ENCODE measurements at places on chromosomes 3 and 15. TPM values are rescaled to one million over a fixed set of nuclear protein-coding genes. Genes with fewer than 3 reads are reported as not detected.

DNA sequence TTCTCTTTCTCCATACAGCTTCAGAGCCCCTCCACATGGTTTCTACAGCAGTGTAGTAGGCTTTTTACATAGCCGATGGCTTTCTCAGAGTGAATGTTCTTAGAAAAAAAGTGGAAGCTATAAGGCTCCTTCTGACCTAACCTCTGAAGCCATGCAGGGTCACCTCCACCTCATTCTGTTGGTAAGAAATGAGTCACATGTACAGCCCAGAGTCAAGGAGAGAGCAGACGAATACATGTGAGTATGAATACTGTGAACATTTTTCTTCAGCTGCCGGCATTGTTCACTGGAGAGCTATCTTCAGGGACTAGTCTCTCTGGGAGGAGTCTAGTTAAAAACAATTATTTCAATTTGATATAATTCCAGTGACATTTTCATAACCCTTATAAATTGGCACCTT, 68.2 kb upstream of the THRB start:
- H3K4me3 ChIP-seq: no peak overlapping the region
- no peaks in the 10 kb centered on the region for H3K27me3 ChIP-seq
- DNase-seq: no peak
- H3K4me1 ChIP-seq: no peaks in the 10 kb centered on the region
- H3K27ac ChIP-seq: no peak overlapping the region

Gene ZNF80
- 0.59 TPM for total RNA-seq

Gene C3orf22
- not detected for total RNA-seq

GRCh38 chr15:100544946-100545345, 16.2 kb upstream of the CERS3 start:
- DNase-seq: no peak
- H3K27ac ChIP-seq: no peak overlapping the region
- H3K27me3 ChIP-seq: no peaks in the 10 kb centered on the region
- no peak overlapping the region for H3K4me3 ChIP-seq

DNA sequence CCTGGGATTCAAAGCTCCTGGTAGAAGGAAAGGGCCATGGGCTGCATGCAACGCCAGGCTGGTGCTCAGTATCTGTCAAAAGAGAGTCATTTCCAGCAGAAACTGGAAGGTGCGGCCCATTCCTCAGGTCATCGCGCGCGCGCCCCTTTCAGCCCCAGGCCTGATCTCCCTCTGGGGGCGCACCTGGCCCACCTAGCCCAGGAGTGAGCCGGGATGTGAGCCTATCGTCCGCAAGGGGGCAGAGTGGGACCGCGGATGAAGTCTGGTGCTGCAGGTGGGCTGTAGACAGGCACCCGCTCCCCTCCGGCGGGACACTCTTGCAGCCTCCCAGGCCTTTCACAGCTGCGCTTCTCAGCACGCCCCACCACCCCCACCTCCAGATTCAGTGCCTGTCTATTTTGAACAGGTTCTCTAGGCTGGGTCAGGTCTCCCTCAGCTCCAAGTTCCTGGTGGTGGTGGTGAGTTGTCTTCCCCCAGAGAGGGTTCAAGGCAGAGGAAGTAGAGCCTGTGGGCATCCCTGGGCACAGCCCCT, 5.8 kb upstream of the RPL29 start:
- H3K27me3 ChIP-seq: no peaks in the 10 kb centered on the region
- no peak overlapping the region for H3K27ac ChIP-seq

- H3K4me3 ChIP-seq: no peak overlapping the region
- no peaks in the 10 kb centered on the region for H3K36me3 ChIP-seq
- no peaks in the 10 kb centered on the region for H3K4me1 ChIP-seq
- DNase-seq: no peak
- H3K27me3 ChIP-seq: no peaks in the 10 kb centered on the region
- H3K27ac ChIP-seq: no peak overlapping the region
These were observed 47.4 kb downstream of the TMEM266 start for GRCh38 chr15:76107169-76107568.

Gene HESX1
- total RNA-seq: not detected

GRCh38 chr15:62558640-62559380, 393.7 kb upstream of the C2CD4B start:
- H3K4me1 ChIP-seq: no peaks in the 10 kb centered on the region
- H3K27me3 ChIP-seq: no peaks in the 10 kb centered on the region
- DNase-seq: no peak
- H3K36me3 ChIP-seq: no peaks in the 10 kb centered on the region

DNA sequence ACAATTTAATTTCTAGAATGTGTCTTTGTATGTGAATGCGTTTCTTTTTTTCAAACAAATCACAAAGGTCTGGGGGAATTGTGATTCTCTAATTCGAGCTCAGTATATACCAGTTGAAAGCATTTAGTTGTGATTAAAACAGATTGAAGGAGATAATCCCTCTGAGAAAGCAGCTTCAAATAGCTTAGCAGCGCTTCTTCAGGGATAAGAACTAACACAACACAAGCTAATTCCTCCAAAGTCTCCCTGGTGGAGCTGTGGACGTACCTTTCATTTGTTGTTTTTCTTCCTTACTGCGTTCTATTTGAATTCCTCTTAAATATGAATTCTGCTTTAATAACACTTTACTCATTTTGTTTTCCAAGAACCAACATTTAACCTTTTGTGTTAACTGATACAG, 286.7 kb downstream of the ROBO2 start:
- no peak for DNase-seq
- no peaks in the 10 kb centered on the region for H3K4me1 ChIP-seq
- H3K27me3 ChIP-seq: no peaks in the 10 kb centered on the region
- H3K36me3 ChIP-seq: no peaks in the 10 kb centered on the region
- no peak overlapping the region for H3K27ac ChIP-seq

DNA sequence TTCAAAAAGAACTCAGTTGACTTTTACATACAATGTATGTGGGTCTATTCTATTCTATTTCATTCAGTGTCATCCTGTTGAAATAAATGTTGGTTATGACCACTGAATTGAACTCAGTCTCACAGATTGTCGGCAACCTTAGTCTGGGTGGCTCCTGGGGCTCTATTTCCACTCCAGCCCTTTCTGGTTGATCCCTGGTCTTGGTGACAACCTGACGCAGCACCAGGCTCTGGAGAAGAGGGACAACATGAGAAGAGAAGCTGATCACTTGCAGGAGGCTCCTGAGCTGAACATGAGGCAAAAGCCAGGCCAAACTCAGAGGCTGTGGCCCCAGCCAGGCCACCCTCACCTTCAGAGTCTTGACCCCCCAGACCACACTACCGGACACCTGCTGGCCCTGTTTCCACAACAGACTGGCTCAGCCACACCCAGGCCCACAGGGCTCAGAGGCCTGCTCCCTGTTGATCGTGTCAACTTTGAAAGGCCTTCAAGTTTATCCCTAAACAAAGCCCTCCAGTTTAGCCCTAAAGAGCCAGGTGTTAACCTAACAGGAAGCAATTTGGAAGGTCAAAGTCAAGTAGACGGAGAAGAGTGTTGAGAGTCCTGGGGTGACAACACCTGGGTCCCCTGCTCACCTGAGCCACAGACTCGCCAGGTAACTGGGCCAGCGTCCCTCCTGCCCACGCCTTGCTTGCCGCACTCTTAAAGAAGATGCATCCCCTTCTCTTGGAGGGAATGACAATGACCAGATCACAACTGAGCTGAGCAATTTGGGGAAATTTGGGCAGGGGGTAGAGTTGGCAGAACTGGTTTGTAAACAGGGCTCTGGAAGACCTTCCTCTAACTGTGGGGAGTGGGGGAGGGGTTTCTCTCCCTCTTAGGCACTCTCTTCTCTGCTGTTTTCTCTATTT, 15.4 kb upstream of the MUC20 start:
- no peaks in the 10 kb centered on the region for H3K4me1 ChIP-seq
- no peak for DNase-seq
- no peak overlapping the region for H3K4me3 ChIP-seq

DNA sequence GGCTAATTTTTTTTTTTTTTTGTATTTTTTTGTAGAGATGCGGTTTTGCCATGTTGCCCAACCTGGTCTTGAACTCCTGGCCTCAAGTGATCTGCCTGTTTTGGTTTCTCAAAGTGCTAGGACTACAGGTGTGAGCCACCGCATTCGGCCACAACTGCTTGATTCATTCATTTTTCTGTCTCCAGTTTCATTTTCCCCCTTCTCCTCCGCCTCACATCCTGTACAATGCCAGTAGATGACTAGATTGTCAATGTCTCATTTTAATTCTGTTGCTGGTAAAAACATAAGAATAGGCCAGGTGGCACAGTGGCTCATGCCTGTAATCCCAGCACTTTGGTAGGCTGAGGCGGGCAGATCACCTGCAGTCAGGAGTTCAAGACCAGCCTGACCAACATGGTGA, 12.0 kb upstream of the ZNF592 start:
- peak; percentile 59 for DNase-seq
- H3K27me3 ChIP-seq: no peaks in the 10 kb centered on the region
- no peak overlapping the region for H3K4me3 ChIP-seq
- H3K4me1 ChIP-seq: peaks cover 34% of the 10 kb centered on the region
- H3K27ac ChIP-seq: peak overlapping the region; percentile 67

GRCh38 chr15:42784705-42785104, 47.8 kb upstream of the CDAN1 start:
- no peaks in the 10 kb centered on the region for H3K27me3 ChIP-seq
- no peak overlapping the region for H3K27ac ChIP-seq
- no peaks in the 10 kb centered on the region for H3K4me1 ChIP-seq
- DNase-seq: no peak
- no peak overlapping the region for H3K4me3 ChIP-seq

Gene FAM98B
- 26.4 TPM for total RNA-seq

DNA sequence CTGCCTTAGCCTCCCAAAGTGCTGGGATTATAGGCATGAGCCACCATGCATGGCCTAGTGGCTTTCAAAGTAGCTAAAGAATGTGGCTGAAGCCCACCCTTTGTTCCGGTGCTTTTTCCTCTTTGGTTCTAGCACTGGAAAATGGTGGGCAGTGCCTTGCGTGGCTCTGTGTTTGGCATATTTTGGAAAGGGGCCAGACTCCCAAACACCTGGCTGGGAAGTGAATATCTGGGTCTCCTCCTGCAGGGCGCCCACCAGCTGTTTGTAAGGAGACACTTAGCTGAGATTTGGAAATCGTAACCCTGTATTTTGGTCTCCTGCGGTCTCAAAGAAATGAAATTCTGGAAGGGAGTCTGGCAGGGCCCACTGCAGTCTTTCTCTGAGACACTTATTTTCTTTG, 336.4 kb downstream of the IL20RB start:
- H3K27me3 ChIP-seq: no peaks in the 10 kb centered on the region
- no peaks in the 10 kb centered on the region for H3K36me3 ChIP-seq
- no peaks in the 10 kb centered on the region for H3K4me1 ChIP-seq
- H3K4me3 ChIP-seq: no peak overlapping the region
- DNase-seq: no peak

Gene CYP1A2
- total RNA-seq: not detected

DNA sequence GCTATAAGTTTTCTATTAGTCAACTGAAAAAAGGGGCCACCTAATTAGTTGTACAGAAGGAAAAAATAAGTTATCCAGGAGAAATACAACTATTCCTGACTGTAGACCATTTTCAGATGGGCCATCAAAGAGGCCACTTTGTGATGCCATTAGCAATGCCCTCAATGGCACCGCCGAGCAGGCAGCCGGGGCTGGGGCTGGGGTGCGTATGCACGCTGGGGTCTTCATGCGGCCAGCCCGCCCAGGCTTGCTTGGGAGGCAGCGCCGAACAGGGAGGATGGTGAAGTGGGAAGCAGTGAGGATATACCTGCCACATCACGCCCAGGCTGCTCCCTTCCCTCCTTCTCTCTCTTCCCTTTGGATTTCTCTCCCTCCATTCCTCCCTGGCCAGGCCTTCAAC, 128.4 kb downstream of the XXYLT1 start:
- no peaks in the 10 kb centered on the region for H3K4me1 ChIP-seq
- H3K27me3 ChIP-seq: no peaks in the 10 kb centered on the region
- H3K27ac ChIP-seq: no peak overlapping the region
- DNase-seq: no peak

Gene PLAAT1
- total RNA-seq: not detected

DNA sequence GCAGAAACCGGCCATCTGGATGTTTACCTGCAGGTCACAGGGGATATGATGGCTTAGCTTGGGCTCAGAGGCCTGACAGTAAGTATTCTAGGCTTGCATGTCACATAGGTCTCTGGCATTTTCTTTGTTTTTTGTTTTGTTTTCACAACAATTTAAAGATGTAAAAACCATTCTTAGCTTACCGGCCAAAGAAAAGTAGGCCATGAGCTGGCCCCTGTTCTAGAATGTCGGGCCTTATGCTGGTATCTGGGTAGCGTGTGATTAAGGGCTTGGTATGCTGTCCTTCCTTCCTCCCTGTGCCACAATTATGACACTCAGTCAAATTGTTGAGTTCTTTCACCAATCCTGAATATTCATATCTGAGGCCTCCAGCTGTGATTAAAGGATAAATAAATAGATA, 40.2 kb downstream of the C3orf85 start:
- H3K27ac ChIP-seq: no peak overlapping the region
- no peaks in the 10 kb centered on the region for H3K36me3 ChIP-seq
- H3K4me3 ChIP-seq: no peak overlapping the region
- H3K4me1 ChIP-seq: no peaks in the 10 kb centered on the region
- H3K27me3 ChIP-seq: no peaks in the 10 kb centered on the region

Gene CCK
- not detected for total RNA-seq

- peak overlapping the region; percentile 84 for H3K27ac ChIP-seq
- H3K36me3 ChIP-seq: no peaks in the 10 kb centered on the region
- H3K4me3 ChIP-seq: peak overlapping the region; percentile 50
- H3K4me1 ChIP-seq: peaks cover 38% of the 10 kb centered on the region
- no peaks in the 10 kb centered on the region for H3K27me3 ChIP-seq
- DNase-seq: no peak
These were observed 71.9 kb upstream of the MBNL1 start for GRCh38 chr3:152196782-152197181.

Gene KCTD6
- total RNA-seq: 8.5 TPM

Gene GOLGA8K
- 1.5 TPM for total RNA-seq

Gene MDFIC2
- not detected for total RNA-seq

Gene SCG5
- total RNA-seq: 0.79 TPM

- peak overlapping the region; percentile 76 for H3K4me3 ChIP-seq
- no peak for DNase-seq
- peaks cover 29% of the 10 kb centered on the region for H3K4me1 ChIP-seq
- H3K27ac ChIP-seq: peak overlapping the region; percentile 75
- no peaks in the 10 kb centered on the region for H3K36me3 ChIP-seq
- H3K27me3 ChIP-seq: no peaks in the 10 kb centered on the region
These were observed 1.1 kb upstream of the LPP start for GRCh38 chr3:188152660-188153436.

DNA sequence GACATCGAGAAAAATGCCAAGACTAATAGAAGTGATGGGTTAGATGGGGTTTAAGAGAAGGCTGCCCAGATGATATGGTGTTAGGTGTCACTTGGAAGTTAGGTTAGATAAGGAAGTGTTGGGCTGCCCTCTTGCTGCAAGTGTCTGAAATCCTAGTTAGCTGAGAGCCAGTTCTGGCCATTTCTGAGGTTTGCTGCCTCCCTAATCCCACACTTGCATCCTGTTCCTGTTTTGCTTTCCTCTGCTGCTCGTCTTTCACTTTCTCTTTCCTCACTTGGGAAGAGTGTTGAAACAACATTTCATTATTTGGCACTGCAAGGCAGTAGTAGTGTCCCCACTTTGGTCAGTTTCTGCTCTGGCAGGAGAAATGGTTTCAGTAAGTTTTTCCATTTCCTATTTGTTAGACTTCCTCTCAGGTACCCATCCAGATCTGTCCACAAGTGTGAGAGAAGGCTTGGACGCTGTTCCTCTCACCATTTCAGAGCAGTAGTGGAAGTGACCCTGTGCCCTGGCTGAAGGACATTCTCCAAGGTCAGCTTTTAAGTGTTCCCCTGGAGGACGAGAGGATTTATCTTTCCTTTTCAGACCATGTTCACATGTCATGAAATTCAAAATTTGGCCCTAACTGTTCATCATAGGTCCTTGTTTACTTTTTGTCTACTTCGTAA, 93.3 kb downstream of the ADAMTSL3 start:
- H3K27ac ChIP-seq: no peak overlapping the region
- DNase-seq: no peak
- no peaks in the 10 kb centered on the region for H3K4me1 ChIP-seq
- no peak overlapping the region for H3K4me3 ChIP-seq

All from naive thymus-derived CD4-positive, alpha-beta T cell (primary cell).